ENCODE measurements at places on chromosomes 2 and 18.

- DNase-seq: no peak
Observed at GRCh38 chr2:188850786-188851185, 123.4 kb upstream of the COL3A1 start.

DNA sequence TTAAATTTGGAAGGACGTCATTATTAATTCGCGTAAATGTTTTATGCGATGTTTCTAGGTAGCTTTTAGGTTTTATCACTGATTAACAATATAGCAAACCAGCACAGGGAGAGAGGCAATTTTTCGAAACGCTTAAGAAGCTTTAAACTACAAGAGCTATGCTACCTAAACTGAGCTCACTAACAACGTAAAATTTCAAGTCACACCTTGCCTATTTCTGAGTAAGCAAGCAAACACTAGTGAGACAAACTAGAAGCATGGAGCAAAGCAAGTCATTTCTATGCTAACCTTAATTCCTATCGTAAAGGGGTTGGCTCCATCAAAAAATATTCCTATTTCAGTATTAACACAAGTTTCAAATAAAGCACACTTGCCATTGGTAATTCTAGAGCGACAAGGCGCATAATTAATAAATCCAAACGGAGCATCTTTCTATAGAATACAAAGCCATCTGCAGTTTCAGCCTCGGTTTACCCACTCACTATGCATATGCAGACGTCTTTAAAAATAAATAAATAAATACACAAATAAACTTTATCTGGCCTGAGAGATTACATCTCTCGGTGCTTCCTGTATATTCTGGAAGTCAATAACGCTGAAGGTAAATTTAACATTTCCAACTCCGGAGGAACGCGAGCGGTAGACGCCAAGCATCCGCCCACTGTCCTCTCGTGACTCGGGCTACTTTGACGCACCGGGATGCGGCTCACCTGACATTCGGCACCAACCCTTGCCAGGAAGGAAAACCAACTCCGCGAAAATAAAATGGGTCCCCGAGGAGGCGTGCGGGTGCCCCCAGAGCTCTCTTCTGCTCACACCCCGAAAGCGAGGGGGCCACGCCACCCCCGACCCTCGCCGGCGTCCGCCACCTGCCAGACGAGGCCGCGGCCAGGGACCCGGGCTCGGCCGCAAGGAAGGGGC lies 947 bp downstream of the ITSN2 start:
- DNase-seq: peak; percentile 41

GRCh38 chr18:3252843-3253242 lies 5.2 kb downstream of the MYL12A start:
- no peak for DNase-seq

- no peak for DNase-seq
Observed at GRCh38 chr18:36305375-36305774, 7.9 kb downstream of the FHOD3 start.

GRCh38 chr2:239098288-239098970 lies 250.5 kb downstream of the TWIST2 start:
- DNase-seq: no peak

GRCh38 chr2:118290411-118291250 lies 202.4 kb downstream of the INSIG2 start:
- DNase-seq: no peak

DNA sequence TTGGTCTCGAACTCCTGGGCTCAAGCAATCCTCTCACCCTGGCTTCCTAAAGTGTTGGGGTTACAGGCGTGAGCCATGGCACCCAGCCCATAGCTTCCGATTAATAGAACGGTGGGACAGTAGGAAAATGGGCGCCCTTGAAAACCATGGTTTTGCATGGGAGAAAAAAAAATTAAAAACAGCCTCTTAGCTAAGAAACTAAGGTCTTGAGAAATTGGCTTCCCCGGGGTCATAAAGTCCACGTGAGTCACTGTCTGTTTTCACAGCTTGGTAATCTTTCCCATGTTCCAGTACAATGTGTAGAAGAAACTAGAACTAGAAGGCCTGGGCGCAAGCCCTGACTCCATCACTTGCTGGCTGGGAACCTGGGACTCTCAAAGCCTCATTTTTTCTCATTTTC lies 20.7 kb downstream of the B3GNT2 start:
- no peak for DNase-seq

GRCh38 chr18:23422751-23423418 lies 30.2 kb upstream of the RIOK3 start:
- no peak for DNase-seq

DNA sequence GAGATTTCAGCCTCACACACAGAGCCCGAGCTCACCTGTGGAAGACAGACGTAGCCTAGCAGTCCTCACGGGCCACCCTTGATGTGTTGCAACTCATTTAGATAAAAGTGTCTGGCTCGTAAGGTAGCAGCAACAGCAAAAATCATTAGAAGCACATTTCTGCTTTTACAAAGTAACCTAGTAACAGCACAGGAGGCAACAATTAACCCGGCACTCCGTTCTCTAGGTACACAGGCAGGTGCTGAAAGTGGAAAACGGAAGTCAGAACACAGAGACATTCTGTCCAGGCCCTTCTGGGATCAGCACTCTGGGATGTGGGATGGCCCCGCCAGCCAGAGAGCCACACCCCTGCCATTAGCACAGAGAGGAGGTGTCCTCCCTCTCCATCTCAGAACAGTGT lies 99.3 kb downstream of the KLHL29 start:
- no peak for DNase-seq

- DNase-seq: no peak
Observed at GRCh38 chr18:69636529-69637301, 236.0 kb downstream of the DOK6 start.

GRCh38 chr2:86413296-86414094 lies 27.7 kb upstream of the KDM3A start:
- DNase-seq: no peak

GRCh38 chr2:107108556-107108955 lies 222.6 kb upstream of the ST6GAL2 start:
- DNase-seq: no peak

DNA sequence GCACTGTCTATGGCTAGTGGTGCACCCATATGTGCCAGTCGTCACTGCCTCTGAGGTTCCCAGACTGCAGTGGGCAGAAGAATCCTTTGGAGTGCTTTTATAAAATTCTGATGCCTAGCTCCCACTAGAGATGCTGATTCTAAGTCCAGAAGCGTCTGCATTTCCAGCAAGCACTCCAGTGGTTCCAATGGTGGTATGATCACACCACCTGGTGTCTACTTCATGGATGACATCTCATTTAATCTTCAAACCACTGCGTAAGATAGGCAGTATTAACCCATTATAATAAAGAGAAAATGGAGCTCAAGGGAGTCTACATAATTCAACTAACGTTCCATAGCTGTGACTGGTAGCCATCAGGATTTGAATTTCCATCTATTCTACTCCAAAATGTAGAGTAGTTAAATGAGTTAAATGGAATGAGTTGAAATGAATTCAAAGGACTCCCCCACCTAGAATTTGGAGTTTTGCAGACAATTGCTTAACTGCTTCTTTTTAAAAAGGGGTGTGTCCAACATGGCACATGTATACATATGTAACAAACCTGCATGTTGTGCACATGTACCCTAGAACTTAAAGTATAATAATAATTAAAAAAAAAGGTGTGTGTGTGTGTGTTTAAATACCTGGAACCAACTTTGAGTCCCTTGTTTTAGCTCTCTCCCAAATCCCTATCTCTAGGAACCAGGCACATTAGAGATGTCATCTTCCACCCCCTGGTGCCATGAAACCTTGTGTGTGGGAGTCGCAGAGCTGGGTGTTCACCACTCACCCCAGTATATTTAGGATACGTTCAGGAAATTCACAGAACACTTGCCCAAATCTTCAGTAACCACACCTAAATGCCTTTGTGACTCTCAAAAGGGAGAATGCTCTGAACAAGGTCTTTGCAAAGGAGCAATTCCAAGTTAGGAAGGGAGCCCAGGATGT lies 14.1 kb downstream of the LAMA3 start:
- peak; percentile 14 for DNase-seq

DNA sequence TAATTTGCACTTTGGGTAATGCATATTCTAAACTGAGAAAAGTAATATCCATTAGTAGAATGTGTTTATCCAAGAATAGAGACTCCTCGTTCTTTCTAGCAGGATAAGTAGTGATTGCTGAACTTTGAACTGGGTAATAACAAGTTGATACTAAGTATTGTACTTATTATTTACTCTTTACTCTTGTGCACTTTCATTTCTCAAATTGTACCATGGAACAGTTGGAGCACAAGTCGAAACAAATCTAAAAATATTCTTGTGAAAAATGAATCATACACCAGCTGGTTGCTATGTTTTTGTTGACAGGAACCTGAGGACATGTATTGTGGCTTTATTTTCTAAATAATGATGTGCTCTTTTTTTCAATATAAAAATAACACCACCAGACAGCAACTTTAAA lies 111.9 kb downstream of the RGPD3 start:
- DNase-seq: no peak

DNA sequence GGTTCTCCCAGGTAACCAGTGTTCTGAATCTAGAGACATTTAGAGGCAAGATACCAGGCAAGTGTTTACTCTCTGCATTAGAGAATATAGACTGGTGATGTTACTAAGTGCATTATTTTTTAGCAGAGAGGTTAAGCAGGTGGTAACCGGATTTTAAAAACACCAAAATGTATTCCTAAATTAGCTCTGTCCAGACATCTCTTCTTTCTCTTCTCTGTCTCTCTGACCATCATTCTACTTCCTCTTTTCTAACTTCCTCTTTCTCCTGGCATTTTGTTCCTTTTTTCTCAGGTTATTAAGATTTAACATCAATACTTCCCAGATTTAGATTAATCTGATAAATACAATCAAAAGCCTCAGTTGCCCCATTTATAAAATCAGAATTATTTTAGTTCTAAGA lies 31.7 kb upstream of the DYNC1I2 start:
- no peak for DNase-seq

Data from activated CD4-positive, alpha-beta T cell treated with anti-CD3 and anti-CD28 coated beads for 4 hours (primary cell).